ENCODE measurements at places on chromosomes 7 and 10. TPM values are rescaled to one million over a fixed set of nuclear protein-coding genes. Genes with fewer than 3 reads are reported as not detected.

GRCh38 chr7:139944248-139944647 lies 115.2 kb downstream of the TBXAS1 start:
- no peak for DNase-seq

GRCh38 chr7:99218406-99219184 lies 10.7 kb upstream of the KPNA7 start:
- DNase-seq: no peak

DNA sequence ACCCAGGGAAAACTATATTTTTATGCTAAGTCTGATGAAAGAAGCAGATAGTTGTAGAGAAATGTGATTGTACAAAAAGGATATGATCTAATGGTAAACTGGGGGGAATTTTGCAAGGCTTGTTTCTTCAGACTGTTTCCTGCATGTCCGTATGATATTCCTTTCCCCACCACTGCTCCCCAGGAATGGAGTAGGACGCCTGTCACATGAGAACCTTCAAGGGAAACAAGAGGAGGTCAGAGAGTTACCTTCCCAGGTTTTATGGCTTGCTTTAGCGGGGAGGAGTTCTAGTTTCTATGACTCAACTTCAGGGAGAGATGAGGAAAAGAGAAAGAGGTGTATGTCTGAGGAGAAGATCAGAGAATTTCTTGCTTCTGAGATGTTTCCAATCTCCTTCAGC lies 16.4 kb upstream of the ITPRID1 start:
- DNase-seq: no peak

CCL24 gene
- not detected for total RNA-seq

GRCh38 chr10:111347386-111348013 lies 270.7 kb downstream of the ADRA2A start:
- no peak for DNase-seq

DNA sequence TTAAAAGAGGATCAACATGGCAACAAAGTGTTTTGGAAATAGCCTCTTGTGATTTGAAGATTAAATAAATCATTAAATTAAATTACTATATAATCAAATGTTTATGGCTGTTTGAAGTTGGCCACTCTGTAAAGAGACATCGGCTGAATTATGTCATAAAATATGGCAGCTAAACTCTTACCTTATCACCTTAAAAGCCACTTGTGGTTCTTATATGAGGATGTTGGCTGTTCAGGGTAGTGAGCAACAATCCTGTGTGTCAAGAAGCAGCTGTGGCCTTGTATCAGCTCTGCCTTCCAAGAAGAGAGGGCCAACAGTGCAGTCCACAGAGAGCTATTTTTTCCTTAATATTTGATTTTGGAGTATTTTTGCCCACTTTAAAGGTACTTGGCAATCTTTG lies 113.4 kb upstream of the CDK6 start:
- DNase-seq: no peak

- DNase-seq: peak; percentile 94
These were observed 325.0 kb downstream of the PLXNA4 start for GRCh38 chr7:132251327-132251659.

- DNase-seq: no peak
These were observed 55.8 kb upstream of the CDCA7L start for GRCh38 chr7:22001345-22002004.

CEP55 gene
- not detected for total RNA-seq

- no peak for DNase-seq
These were observed 511.0 kb downstream of the GFRA1 start for GRCh38 chr10:115762029-115762428.

- no peak for DNase-seq
These were observed 163.7 kb downstream of the SEMA3D start for GRCh38 chr7:85023066-85023712.

- DNase-seq: no peak
These were observed 12.7 kb upstream of the MIOS start for GRCh38 chr7:7554021-7554432.

GRCh38 chr10:43292755-43293676 lies 26.2 kb upstream of the RASGEF1A start:
- peak; percentile 38 for DNase-seq

- DNase-seq: no peak
These were observed 2.6 kb downstream of the DRGX start for GRCh38 chr10:49393301-49393700.

GPR141 gene
- total RNA-seq: 0.46 TPM
